Activated T-helper 9 cell treated with anti-CD3 and anti-CD28 coated beads, Interleukin-2, amount 50 U/mL, for 16 hours (primary cell): ENCODE measurements at places on chromosomes 2 and 18.

DNA sequence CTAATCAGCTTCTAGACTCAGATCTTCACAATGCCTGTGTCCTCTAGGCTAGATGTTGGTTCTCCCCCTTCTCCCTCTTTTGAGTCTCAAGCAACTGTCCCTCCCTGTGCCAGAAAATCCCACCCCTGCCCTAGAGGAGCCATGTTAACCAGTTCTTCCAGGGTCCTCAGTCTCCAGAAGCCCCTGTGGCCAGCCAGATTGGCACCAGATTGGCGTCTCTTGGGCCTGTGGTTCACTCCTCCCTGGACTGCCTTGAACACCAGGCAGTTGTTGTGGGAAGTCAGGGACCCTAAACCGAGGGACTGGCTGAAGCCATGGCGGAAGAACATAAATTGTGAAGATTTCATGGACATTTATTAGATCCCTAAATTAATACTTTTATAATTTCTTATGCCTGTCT is 36.6 kb downstream of the CYP26B1 start:
- no peak for DNase-seq

DNA sequence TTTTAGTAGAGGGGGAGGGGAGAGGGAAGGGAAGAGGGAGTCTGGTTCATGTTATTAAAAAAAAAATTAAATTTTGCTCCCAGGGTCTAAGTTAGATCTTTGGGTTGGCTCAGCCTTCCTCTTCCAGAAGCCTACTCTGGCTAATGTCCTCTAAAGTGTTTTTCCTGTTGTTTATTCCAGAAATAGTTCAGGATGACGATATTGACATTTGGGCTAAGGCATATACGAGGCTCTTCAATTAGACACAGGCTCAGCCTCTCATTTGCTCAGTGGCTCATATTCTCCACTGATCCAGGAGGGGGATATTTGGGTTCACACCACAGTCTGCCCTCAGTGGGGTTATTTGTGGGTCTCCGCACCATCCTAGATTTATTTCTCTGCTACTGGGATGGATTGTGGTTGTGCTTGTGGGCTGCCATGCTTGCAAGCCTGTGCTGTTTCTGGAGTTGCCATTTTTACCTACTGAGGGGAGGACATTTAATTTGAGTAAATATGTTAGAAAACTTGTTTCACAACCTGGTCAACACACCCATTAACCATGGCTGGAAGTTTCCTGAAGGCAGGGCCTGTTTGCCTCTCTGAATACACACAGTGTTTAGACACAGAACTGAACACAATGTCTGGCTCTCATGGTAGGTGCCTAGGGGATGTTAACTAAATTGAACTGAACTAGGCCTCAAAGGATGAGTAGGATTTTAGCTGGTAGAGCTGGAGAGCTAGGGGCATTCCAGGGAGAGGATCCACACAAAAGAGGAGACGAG is 257.5 kb upstream of the EPAS1 start:
- no peak for DNase-seq

DNA sequence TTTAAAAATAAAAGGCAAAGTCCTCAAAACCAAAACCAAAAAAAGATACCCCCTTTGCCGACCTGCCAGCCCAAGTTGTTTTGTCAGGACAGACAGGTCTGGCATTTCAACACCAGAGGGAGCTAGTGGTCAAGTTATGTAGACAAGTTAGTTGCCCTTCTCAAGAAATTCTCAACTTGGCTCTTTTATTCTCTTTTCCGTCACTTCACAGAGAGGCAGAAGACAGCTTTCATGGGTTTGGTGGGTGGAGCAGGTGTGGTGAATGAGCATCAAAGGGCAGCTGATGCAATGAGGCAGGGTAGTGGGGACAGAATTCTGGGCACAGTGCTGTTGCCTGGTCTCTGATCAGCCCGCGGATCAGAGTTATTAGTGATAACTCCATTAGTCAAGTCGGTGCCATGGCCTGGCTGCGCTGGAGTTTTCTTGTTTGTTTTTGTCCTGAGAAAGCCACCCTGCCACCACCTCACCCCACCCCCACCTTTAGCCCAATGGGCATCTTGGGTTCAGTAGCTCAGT is 303.7 kb upstream of the EPAS1 start:
- peak; percentile 21 for DNase-seq

DNA sequence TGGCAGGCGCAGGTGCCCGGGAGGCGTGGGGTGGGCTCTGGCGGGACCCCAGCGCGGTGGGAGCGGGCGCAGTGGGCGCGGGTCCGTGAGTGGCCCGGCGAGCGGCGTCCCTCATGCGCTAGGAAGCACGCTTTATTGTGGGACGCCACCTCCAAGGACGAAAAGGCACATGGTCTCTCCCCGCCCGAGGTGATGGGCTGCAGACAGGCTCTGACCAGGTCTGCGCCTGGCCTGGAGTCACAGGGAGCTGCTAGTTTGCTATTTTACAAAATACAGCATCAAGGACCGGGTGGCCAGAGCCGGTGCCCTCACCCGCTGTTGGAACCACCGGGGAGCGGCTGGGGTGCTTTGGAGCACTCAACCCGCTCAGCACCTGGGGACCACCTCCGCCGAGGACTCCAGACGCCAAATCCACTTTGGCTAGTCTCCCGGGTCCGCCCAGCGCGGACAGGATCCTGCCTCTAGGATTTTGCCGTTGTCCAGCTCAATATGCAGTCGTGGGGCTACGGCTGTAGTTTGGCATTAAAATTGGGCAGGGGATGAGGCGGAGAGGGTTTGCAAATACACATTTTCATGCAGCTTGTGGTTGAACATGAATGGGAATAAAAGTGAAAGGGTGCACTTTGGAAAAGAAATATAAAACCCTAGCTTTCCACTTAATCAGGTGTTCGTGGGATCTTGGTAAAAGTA is 65.4 kb downstream of the LRRFIP1 start:
- no peak for DNase-seq

GRCh38 chr2:56380861-56381260 is 197.1 kb downstream of the CCDC85A start:
- no peak for DNase-seq

DNA sequence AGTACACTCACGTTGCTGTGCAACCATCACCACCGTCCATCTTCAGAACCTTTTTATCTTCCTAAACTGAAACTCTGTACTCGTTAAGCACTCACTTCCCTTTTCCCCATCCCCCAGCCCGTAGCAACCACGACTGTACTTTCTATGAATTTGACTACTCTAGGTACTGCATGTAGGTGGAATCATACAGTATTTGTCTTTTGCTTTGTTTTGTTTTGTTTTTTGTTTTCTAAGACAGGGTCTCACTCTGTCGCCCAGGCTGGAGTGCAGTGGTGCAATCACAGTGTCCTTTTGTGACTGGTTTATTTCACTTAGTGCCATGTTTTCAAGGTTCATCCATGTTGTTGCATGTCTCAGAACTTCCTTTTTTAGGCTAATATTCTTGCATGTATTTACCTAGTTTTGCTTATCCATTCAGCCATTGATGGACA is 7.0 kb upstream of the TYMS start:
- DNase-seq, result no peak

DNA sequence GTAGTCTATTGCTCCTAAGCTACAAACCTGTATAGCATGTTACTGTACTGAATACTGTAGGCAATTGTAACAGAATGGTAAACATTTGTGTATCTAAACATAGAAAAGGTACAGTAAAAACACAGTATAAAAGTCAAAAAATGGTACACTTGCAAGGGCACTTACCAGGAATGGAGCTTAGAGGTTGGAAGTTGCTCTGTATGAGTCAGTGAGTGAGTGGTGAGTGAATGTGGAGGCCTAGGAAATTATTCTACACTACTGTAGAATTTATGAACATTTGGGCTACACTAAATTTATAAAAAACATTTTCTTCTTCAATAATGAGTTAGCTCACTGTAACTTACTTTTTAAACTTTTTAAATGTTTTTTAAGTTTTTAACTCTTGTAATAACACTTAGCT is 19.0 kb downstream of the NABP1 start:
- no peak for DNase-seq

GRCh38 chr18:8279781-8280330 is 329.4 kb upstream of the RAB12 start:
- DNase-seq, result no peak

DNA sequence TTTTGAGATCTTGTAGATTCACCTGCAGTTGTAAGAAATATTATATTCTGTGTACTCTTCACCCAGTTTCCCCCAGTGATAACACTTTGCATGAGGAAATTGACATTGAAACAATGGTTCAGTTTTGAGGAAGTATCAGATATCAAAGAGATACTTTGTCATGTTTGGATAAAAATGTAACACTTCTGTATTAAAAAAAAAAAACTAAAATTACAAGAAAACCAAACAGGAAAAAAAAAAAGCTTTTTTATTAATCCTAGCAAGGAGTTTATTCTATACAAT is 204.0 kb downstream of the ARL4C start:
- no peak for DNase-seq

- DNase-seq, result no peak
These were observed 109.1 kb downstream of the RTP5 start for GRCh38 chr2:241978670-241979069.

DNA sequence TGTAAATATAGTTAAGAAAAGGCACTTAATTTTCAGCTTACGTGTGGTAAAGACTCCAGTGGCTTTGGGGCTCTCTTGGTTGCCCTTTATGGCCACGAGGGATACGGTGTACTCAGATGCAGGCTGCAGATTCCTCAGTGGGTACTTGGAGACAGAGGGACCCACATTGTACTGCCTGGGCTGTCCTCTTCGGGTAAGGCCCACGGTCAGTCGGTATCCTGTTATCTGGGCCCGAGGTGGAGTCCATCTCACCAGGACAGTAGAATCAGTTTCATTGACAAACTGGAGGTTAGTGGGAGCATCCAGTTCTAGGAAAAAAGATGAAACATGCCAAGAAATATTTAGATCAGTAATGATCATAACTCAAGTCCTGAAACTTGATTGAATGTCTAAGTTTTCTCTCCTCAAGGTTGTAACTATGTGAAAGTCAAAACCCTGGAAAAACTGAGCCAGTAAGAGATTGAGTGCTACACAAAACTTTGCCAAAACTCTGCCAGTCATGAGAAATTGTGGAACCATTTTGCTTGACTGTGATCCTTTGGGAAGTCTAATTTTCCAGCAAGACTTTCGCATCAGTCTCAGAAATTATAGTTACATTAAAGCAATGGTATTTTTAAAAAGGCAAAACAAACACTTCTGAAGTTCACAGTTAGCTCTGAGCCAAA is 31.4 kb downstream of the FN1 start:
- DNase-seq, result no peak

DNA sequence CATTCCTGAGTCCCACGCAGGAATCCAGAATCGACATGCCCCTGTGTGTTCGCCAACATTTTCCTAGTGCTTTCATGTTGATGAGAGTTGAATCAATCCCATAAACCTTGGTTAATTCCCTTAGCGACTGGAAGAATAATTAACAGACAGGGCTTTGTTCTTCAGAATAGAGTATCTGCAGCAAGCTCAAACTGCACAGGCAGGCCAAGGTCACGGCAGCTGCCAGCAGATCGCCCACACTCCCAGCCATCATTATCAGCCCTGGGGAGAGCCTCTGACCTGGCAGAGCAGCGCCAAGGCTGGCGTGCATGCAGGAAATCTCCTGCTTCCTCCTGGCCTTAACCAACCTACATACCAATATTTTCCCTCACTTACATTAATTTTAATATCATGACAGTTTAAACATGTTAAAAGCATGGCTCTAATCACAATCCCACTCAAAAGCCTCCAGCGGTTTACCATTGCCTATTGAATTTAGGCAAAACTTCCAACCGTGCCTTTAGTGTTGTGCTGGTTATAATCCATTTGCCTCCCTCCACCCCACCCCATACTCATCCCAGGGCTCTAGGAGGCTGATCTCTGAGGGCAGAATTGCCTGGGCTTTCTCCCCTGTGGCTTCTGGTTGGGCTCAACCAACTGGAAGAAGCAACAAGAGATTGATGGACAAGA is 46.8 kb upstream of the NCK2 start:
- no peak for DNase-seq

DNA sequence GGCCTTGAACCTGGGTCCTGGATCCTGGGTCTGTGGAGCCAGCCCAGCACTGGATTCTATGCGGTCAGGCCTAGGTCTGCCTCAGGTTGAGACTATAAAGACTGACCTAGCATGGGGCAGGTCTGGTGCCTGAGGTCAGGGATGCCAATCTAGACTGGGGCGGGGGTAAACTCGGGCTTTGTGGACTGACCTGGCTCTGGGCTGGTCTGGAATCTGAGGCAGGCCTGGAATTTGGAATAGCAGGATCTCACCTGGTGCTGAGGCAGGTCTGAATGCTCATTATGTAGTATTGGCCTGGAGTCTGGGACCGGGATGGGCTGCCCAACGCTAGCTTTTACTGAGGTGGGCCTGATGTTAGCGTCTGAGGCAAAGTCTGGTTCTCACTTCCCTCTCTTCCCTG is 256.0 kb downstream of the KIAA1328 start:
- no peak for DNase-seq

DNA sequence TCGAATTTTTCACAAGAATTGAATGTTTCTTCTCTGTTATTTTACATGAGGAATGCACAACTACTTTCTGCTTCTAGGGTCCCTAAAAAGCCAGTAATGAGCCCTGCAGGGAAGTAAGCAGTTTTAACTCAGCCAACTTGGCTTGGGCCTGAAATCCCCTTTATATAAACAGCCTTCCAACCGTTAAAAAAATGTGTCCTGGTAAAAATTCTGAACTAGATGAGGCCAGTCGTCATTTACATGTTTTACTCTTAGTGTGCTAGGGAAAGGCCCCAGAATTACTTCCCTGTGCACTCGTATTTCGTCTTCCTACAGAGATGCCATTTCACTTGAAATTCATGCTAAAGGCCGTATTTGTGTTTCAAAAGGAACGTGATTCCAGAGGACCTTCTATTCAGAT is 42.4 kb upstream of the RPE start:
- no peak for DNase-seq

GRCh38 chr2:230797515-230798495 is 66.9 kb upstream of the ITM2C start:
- no peak for DNase-seq

DNA sequence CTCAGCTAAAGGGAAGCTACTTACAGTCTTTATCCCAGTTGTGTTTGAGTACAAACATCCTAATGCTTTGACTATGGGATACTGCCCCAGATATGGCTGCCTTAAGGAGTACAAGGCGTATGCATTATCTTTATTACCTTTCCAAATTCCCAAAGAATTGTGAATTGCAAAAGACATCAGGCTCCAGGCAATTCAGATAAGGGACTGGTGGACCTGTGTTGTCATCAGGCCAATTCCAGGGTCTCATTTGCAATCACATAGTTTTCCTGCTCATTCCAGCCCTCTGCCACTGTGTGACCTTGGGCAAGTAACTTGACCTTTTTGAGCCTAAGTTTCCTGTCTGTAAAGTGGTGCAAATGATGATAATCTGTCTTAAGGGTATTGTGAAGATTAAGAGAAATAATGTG is 137.5 kb downstream of the FMNL2 start:
- DNase-seq, result no peak

- DNase-seq, result no peak
These were observed 236.4 kb downstream of the ALPK2 start for GRCh38 chr18:58392324-58393000.

DNA sequence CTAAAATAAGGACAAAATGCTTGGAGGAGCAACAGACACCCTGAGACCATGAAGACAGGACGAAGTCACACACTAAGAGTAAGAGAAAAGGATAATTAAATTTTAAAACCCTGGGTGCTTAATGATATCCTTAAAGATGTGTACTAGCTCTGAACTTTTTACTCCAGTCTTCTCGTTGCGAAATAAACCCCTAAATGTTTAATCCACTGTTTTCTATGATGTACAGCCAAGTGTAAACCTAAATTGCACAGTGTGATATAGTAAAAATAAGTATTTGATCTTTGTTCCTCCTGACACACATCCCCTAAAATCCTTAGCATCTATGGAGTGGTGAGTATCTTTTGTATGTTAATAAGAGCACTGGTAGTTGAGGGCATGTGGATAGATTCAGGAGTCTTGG is 157.5 kb upstream of the PKDCC start:
- DNase-seq, result no peak
